ENCODE measurements at places on chromosomes 7 and 10.

- DNase-seq: no peak
Measured at GRCh38 chr7:38825721-38826440, 83.1 kb downstream of the VPS41 start.

- no peak for DNase-seq
Measured at GRCh38 chr7:106062521-106062931, 49.6 kb downstream of the SYPL1 start.

DNA sequence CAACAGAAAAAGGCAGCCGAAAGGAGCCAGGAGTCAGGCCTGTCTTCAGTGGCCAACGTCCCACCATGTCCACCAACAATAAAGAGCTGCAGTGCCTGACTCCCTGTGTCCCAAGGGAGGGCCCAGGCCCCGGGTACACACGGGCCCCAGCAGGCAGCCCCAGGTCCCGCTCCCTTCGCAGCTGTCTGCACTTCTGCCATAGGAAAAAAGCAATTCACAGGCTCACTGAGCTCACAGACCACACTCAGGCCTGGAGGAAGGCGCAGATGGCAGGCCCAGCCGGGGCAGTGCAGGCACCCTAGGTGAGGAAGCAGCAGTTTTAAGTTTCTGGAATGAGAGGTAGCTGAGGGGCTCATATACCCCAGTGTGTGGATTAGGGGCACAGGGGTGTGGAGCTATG, 100.5 kb downstream of the PRKAG2 start:
- no peak for DNase-seq

- no peak for DNase-seq
Measured at GRCh38 chr10:61958805-61959204, 57.3 kb downstream of the ARID5B start.

- DNase-seq: peak; percentile 48
Measured at GRCh38 chr10:95430231-95430951, 130.8 kb downstream of the SORBS1 start.

- no peak for DNase-seq
Measured at GRCh38 chr7:80183900-80184685, 49.5 kb downstream of the GNAI1 start.

- DNase-seq: no peak
Measured at GRCh38 chr10:23038172-23038571, 57.2 kb upstream of the MSRB2 start.

GRCh38 chr10:89335226-89335625, 7.4 kb downstream of the IFIT3 start:
- no peak for DNase-seq

GRCh38 chr10:114121031-114121430, 53.0 kb downstream of the CCDC186 start:
- DNase-seq: no peak

GRCh38 chr7:46411236-46411635, 490.2 kb upstream of the IGFBP3 start:
- DNase-seq: no peak
